Dermis lymphatic vessel endothelial cell (primary cell): ENCODE measurements at places on chromosomes 7 and 10. TPM values are rescaled to one million over a fixed set of nuclear protein-coding genes. Genes with fewer than 3 reads are reported as not detected.

Gene PDE6C
- not detected in 2 replicates for total RNA-seq

Gene PRPS1L1
- total RNA-seq: not detected in 2 replicates

Gene KIF11
- 4.3 and 5.8 TPM in 2 replicates for total RNA-seq

Gene CLCN1
- total RNA-seq: not detected in 2 replicates

Gene DRGX
- total RNA-seq: not detected in 2 replicates

Gene CPXM2
- total RNA-seq: under 0.01 TPM in 1 of 2 replicates, not detected in the other

Gene AKR1C8
- not detected in 2 replicates for total RNA-seq

Gene CREB3L2
- 13.1 and 32.7 TPM in 2 replicates for total RNA-seq

Gene SLC16A9
- total RNA-seq: under 0.01 TPM in 1 of 2 replicates, not detected in the other

Gene VIPR2
- total RNA-seq: not detected in 2 replicates

Gene BCAP29
- total RNA-seq: 74.1 and 79.2 TPM in 2 replicates

Gene SLC29A4
- total RNA-seq: 0.87 and 1.4 TPM in 2 replicates

Gene EN2
- under 0.01 TPM in 1 of 2 replicates, not detected in the other for total RNA-seq

Gene SH2B2
- total RNA-seq: 0.52 and 0.76 TPM in 2 replicates

Gene SFRP5
- not detected in 2 replicates for total RNA-seq

Gene CYP2C8
- total RNA-seq: not detected in 2 replicates

Gene GPR158
- under 0.01 TPM in 2 replicates for total RNA-seq

Gene NPC1L1
- total RNA-seq: not detected in 2 replicates

Gene SPDYE11
- not detected in 2 replicates for total RNA-seq

Gene PAPOLB
- 0.11 and 0.60 TPM in 2 replicates for total RNA-seq

Gene EMX2
- total RNA-seq: not detected in 2 replicates

Gene EPO
- not detected in 2 replicates for total RNA-seq

Gene PDK4
- 80.5 and 142 TPM in 2 replicates for total RNA-seq

Gene BHLHA15
- total RNA-seq: 0.77 and 0.87 TPM in 2 replicates

Gene LLCFC1
- total RNA-seq: not detected in 2 replicates

Gene LIPF
- not detected in 2 replicates for total RNA-seq

Gene LRRC18
- total RNA-seq: under 0.01 TPM in 1 of 2 replicates, not detected in the other

Gene UBE3C
- 80.9 and 82.9 TPM in 2 replicates for total RNA-seq

Gene EBF3
- 1.3 and 1.4 TPM in 2 replicates for total RNA-seq

Gene ICA1
- 44.1 and 54.1 TPM in 2 replicates for total RNA-seq

Gene KCTD7
- 4.8 and 5.4 TPM in 2 replicates for total RNA-seq

Gene PNLIPRP3
- total RNA-seq: not detected in 2 replicates

Gene TMEM196
- total RNA-seq: not detected in 2 replicates

Gene TPST1
- 25.6 and 29.3 TPM in 2 replicates for total RNA-seq

Gene LHPP
- total RNA-seq: 4.8 and 5.3 TPM in 2 replicates

Gene SCART1
- total RNA-seq: 0.54 and 0.60 TPM in 2 replicates

Gene PLAU
- 0.60 and 1.2 TPM in 2 replicates for total RNA-seq

Gene GARIN1A
- 0.09 and 0.33 TPM in 2 replicates for total RNA-seq

Gene ZWINT
- 6.2 and 10.2 TPM in 2 replicates for total RNA-seq
